ENCODE measurements at places on chromosomes 3 and 15.

DNA sequence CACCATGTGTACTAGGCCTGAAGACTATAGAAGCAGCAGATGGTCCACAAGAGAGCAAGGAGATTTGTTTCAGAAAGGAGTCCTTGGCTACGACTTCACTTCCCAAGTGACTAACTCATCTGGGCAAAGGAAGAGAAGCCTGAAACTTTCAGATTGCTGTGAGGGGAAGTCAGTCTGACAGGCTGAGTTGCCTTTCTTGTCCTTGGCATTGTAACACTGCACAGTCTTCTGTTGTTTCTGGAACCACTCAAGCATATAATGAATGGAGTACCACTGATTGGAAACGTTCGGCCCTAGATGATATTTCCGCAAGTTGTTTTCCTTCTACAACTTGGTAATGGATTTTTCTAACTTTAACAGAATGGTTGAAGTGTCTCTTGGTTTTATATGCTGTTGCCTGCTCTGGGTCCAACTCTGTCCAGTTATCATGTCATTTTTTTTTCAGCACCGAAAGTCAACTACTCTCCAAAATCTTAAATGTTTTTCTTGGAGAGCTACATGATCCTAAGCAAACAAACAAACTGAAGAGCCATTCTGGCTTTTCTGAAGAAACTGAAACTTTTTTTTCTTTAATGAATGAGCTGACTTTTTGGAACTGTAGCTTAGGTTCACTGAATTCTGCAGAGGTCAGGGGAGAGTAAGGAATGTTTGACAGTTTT is 685.7 kb downstream of the MECOM start:
- no peak for DNase-seq

DNA sequence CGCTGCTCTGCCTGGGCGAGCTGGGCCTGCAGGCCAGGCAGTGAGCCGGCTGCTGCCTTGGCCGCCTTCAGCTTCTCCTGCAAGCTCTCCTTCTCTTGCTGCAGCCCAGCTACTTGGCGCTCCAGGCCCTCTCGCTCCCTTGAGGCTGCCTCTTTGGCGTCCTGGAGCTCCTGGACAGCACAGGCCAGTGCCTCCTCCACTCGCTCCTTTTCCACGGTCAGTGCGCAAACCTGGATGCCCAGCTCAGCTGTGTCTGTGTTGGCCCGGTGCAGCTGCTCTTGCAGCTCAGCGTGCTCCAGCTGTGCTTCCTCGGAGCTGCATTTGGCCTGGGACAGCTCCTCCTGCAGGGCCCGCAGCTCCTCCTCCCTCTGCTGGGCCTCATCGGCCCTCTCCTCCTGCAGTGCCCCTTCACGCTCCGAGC is 23.1 kb downstream of the CXCR6 start:
- DNase-seq = no peak

GRCh38 chr3:187223799-187224198 is 26.5 kb downstream of the RTP1 start:
- no peak for DNase-seq

- DNase-seq = no peak
Observed at GRCh38 chr15:66893294-66893693, 172.1 kb upstream of the SMAD3 start.

DNA sequence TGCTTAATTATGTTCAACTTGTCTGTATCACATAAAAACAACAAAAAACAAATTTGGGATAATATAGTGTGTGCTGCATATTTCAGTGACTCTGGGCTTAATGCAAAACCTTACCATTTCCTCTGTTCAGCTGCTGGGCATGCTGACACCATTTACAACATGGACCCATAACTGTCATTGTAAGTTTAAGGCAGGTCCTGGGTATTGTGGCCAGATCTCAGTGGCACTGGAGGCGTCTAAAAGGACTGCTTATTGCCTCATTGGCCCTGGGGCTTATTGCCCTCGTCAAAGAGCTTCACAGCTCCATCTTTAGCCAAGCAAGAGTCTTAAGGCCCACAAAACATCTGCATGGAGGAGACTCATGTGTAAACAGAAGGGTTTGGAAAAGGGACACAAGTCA is 390.2 kb downstream of the NR2F2 start:
- no peak for DNase-seq

DNA sequence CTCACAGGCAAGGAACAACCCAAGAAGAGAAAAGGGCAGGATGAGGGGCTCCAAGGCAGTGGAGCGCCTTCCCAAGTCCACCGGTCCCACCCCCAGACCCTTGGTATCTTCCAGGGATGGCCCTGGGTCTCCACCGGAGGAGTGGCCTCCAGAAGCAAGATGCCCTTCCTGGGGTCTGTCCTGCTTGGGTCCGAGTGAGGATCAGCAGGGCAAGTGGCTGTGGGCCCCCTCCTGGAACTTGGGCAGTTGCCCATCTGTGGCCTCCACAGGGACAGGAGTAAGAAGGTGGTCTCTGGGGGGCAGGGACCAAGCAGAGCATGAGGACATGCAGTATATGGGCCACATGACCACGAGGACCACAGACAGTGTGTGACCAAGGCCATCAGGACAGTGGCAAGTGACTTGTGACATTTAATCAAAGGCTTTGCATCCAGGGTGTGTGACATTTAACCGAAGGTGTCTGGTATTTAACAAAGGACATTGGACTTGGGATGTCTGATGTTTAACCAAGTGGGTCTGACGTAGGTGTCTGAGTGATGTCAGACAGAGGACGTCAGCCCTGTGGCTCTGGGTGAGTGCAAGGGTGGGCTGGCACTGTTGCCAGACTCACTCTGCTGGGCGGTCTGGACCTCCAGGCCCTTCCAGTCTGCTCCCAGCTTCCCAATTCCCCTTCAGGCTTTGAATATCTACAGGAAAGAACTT is 34.7 kb downstream of the SCN5A start:
- no peak for DNase-seq

DNA sequence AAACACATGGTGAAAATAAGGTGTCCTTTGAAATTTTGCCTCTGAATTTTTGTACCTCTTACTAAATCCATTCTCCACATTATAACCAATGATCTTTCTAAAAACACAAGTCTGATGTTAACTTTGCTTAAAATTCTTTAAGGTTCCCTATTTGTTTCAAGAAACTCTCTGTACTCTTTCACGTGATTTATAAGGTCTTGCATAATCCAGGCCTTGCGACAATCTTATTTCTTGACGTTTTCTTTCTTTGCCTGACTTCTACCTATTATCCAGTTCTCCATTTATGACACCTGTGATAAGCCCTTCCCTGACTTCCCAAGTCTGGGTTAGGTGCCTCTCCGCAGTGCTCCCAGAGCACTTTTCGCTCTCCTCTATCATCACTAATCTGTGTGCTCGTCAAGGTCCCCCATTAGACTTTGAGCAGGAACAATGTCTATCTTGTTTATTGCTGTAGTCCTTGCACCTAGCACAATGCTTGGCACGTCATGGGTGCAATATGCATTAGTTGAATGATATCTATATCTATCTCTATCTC is 24.3 kb upstream of the KPNA1 start:
- DNase-seq = no peak

GRCh38 chr3:106001923-106002322 is 133.1 kb upstream of the CBLB start:
- DNase-seq = no peak

Data from stimulated activated CD4-positive, alpha-beta T cell treated with anti-CD3 and anti-CD28 coated beads, Interleukin-1b, Interleukin-23, amount 100 ng/mL, for 1 hour (primary cell).